ENCODE measurements at places on chromosomes 2 and 18. TPM values are rescaled to one million over a fixed set of nuclear protein-coding genes. Genes with fewer than 3 reads are reported as not detected.

DNA sequence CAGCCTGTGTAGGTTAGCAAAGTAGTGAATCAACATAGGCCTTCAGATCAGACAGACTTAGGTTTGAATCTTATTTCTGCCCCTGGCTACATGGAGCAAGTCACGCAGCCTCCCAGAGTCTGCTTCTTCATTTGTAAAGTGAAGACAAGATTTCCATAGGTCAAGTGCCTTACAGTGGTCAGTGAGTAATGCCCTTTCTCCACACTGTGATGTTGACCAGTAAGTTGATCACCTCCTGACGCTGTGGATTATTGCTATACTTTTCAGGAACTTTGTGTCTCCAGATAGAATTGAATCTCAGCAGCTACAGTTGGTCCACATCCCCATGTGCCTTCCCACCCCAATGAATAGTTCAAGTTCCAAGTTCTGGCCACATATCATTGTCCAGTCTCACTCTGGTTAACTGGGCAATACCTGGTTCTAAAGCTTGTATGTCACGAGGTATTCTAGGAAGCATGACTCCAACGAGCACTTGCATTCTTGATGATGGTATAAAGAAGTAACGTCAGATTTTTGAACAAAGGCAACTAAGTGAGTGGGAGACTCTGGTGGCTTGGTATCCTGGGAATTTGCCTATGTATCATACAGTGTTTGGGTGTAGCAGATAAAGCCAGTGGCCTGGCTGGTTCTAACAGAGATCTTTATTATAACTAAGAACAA, 2.1 kb upstream of the CLIP4 start:
- DNase-seq: no peak

The NEB gene
- total RNA-seq: 8.6 TPM

- DNase-seq: no peak
Observed at GRCh38 chr2:15775753-15776628, 164.4 kb upstream of the MYCN start.

DNA sequence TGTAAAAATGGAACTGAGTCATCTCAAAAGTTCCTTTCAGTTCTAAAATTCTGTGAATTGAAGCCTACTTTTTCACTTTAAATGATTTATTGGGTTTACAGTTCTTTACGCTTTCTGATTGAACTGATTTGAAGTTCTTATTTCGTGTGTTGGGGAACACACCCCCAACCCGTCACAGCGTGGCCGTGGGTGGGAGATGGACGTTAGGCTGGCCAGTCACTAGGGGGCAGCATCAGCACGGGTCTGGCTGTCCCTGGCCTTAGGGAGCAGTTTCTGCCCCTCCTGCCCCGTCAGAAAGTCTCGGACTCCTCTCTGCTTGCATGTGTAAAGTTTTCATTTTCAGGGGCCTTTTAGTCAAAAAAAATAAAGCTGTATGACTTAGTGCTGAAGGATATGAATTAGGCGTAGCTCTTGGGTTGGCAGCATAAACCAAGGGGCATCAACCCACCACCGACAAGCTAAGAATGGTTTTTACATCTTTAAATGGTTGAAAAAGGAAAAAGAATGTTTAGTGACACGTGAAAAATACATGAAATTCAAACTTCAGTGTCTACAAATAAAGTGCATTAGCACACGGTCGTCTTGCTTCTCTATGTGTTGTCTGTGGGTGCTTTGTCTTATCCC, 63.4 kb downstream of the ZCCHC2 start:
- peak; percentile 13 for DNase-seq

GRCh38 chr2:7891312-7891711, 790.5 kb upstream of the ID2 start:
- DNase-seq: no peak

DNA sequence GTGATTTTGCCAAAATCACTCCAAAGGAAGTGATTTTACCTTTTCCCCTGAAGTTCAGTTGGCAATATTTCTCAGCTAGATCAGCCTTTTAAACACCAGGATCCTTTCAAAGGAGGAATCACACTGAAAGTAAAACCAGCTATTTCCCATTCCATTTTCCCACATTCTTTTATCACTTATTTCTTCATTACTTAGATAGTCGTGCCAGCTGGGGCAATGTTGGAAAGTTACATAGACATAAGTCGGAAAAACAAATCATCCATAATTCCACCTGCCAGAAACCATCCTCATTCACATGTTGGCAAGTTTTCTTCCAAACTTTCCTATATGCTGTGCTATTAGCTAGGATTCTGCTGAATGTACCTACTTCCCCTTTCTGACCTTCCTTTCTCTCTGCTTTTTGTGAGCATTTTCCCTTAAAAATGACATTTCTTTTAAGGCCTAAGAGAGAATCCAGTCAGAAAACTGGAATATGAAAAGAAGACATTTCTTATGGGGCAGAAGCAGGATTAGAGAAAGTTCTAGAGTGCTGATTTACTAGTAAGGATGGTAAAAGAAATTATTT, 170.0 kb upstream of the STK17B start:
- DNase-seq: no peak

- no peak for DNase-seq
Observed at GRCh38 chr18:68893354-68893753, 95.5 kb downstream of the CCDC102B start.

The CROCC2 gene
- not detected for total RNA-seq

DNA sequence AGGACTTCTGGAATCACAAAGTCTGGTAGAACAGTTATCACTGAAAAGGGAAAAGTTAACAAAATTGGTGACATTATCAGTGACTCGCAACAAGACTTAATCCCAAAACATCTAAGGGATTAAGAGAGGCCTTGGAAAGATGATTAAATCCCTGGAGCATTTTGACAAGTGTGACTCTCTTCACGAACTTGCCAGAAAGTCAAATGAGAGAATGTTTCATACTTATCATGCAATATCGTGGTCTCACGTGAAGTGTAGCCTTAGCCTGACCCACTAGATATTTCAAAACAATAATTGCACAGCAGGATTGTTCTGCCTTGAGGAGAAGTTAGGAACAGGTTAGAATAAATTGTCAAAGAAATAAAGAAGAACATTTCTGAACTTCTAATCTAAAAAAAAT, 104.5 kb downstream of the COL6A3 start:
- no peak for DNase-seq

DNA sequence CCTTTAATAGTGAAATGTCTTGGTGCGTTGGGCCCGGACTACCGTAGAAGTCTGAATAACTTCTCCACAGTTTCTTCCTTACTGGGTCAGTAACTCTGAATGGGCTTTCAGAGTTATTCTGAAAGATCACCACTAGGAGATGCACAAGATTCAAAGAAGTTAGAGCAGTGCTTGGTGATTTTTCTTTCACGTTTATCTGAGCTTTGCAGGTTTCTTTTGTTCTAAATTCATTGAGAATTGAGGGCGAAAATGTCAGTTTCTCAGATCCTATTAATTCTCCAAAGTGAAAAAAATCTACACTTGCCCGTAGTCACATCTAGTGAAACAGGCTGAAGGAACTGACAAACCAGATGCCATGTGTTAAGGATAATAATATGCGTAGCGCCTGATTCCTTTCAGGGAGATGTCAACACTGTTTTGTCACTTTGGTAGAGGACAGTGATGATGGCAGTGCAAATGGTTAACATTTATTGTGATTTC, 70.1 kb downstream of the QPCT start:
- DNase-seq: no peak

DNA sequence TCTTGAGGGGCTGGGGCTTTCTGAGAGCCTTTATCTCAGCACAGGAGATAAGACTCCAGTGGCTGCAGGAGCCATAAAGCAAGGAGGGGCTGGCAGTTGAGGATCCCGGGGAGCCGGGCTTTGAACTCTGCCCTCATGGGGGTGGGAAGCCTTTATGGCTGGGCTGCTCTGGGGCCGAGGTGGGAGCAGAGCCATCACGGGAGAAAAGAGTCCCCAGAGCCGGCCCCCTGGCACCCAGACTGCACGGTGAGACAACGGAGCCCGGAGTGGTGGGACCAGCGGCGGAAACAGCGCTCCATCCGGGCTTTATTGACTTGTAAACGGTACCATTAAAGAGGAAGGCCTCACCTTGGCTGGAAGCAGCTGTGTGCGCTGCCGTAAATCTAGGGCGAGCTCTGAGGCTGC, 162.6 kb downstream of the MYCN start:
- DNase-seq: no peak

- no peak for DNase-seq
Observed at GRCh38 chr2:171878481-171878993, 15.5 kb downstream of the SLC25A12 start.

DNA sequence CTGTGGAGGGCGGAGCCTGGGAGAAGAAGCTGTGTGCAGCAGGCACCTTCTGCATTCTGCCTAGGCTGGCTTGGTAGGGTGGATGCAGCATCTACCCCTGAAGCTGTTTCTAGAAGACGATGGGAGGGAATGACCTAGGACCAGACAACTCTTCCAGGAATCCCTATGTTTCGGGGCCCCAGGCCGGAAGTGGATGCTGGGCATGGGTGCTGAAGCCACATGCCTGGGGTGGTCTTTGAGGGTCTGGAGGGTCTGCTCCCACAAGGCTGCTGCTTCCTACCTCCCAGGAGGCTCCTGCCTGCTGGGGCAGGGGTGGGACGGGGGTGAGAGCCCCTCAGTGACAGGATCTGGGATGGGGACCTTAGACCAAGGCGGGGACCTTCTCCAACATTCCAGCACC, 61.0 kb downstream of the CIB4 start:
- DNase-seq: no peak

DNA sequence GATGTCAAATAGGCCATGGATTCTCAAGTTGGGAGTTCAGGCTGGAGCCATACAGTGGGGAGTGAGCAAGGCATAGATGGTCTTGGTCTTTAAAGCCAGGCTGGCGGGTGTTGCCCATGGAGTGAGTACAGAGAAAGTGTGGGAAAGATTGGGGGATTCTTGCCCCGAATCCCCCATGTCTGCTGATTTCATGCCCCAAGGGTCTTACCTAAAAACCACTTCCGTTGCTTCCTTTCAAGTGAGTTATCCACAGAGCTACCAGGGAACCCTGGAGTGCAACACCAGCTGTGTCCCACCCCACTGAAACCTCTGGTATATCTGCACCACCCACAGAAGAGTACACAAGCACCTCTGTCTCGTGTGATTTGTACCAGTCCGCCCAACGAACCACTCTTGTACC, 31.4 kb downstream of the FHOD3 start:
- no peak for DNase-seq

- no peak for DNase-seq
Observed at GRCh38 chr2:73297586-73297985, 4.2 kb upstream of the EGR4 start.

The TSN gene
- total RNA-seq: 33.5 TPM

GRCh38 chr2:73232403-73233153, 461 bp downstream of the PRADC1 start:
- DNase-seq: no peak

DNA sequence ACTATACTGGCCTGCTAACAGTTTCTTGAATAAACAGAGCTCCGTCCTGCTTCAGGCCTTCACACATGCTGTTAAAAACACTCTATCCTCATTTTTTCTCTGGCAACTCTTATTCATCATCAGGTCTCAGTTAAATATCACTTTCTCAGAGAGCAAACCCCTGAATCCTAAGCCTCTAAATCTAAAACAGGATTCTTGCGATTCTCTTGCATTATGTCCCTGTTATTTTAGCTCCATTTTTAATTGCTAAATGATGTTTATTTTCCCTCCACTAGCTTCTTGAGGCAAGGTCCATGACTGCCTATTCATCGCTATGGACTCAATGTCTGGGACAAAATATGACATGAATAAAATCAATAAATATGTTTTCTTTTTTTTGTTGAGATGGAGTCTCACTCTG, 190.7 kb upstream of the SMAD7 start:
- DNase-seq: no peak

DNA sequence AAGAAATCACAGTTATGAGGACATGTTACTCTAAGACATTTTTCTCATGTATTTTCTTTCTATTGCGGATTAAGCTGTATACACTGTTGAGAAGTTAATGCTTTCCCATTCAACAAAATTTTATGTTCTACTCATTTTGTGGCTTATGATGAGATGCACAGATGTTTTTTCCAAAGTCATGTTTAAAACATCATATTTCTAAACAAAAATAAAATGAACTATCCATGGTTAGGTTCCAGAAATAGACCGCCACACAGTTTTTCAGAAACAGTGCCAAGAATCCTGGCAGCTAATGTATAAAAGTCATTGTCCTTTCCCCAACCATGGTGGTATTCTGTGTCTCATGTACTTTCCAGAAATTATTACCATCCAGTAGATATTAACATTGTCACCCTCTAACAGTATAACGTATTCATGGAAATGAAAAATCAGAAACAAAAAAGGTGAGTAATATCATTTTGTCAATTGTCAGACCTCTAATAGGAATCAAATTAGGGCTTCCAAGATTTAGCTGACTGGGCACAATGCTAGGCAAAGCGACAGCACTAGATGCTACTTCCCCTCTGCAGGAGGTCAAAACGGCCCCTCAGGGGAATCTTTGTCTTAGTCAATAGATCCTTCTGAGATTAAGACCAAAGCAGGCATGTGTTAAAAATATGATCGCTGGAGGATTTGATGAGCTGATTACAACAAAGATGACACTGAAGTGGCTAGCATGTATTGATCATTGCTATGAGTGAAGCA, 54.4 kb upstream of the ZNF397 start:
- DNase-seq: no peak

The PSMA8 gene
- not detected for total RNA-seq

DNA sequence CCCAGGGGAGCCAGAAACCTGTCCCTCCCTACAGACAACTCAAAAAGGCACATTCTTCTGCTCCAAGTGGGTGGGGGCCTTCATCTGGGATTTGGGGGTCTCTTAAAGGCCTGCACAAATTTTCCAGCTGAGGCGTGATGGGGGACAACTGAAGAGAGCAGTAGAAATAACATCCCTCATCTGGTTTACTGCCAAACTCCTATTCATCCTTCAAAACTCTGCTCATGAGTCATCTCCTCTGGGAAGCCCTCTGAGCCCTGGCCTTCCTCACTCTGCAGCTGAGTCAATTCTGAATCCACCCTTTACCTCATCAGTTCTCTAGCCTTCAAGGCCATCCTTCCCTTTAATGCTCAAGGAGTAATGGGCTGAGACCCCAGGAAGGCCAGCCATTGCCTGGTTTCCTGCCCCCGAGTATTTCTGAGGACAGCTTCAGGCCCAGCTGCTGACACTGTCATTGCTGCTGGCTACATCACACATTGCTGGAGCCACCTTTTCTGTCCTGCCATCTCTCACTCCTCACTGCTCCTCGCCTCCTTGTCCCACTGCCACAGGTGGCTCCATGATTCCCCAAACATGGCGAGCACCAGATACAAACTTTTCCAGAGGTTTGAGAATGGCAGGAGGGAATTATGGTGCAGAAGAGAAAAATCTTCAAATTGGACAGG, 32.2 kb upstream of the GLI2 start:
- no peak for DNase-seq

DNA sequence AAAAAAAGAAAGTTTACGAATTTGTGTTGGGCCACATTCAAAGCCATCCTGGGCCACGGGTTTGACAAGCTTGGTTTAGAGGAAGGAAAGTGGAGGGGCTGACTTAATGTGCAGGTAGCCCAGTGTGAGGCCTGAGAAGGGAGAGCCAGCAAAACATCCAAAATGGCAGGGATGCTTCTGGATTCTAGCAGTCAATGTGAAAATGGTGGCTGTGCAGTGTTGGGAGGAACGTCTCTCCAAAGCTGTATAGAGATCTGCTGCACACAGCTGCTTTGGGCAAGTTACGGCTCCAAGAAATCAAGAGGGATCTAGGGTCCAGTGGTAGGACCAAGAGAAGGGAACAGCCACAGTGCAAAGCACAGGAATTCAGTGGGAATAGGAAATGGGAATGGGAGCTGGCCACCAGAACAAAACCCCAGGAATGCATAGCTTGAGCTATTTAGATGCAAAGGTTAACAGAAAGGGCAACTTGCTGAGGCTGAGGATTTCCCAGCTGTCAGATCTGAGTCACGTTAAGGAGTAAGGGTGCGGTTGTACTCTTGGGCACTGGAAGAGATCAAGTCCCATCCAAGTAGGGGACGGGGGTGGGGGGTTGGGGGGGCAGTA, 70.6 kb downstream of the B3GNT2 start:
- DNase-seq: no peak

GRCh38 chr2:145744541-145745386, 1224.8 kb upstream of the ZEB2 start:
- no peak for DNase-seq

Measured in thoracic aorta (tissue), 2 donors.